ENCODE measurements at places on chromosomes 7 and 10.

DNA sequence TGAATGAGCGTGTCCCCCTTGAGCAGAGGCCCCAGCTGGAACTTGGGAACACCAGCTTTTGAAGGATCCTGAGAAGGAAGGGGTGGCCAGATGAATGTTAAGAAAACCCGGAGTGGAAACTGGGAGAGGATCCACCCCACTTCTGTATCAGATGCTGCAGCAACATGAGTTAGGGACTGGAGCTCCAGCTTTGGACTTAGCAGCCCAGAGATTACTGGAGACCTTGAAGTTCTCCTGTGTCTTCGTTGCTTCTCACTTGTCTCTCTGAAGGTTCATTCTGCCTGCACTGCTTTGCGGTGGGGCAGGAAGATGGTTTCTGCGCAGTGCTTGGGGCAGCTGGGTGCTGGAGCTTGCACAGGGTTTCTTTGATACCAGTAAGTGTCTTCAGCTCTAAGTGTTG is 9.3 kb downstream of the TMEM248 start:
- DNase-seq, result no peak

- no peak for DNase-seq
Measured at GRCh38 chr7:135160858-135161653, 9.5 kb downstream of the CYREN start.

- DNase-seq, result no peak
Measured at GRCh38 chr10:13776861-13777311, 190.1 kb downstream of the PRPF18 start.

DNA sequence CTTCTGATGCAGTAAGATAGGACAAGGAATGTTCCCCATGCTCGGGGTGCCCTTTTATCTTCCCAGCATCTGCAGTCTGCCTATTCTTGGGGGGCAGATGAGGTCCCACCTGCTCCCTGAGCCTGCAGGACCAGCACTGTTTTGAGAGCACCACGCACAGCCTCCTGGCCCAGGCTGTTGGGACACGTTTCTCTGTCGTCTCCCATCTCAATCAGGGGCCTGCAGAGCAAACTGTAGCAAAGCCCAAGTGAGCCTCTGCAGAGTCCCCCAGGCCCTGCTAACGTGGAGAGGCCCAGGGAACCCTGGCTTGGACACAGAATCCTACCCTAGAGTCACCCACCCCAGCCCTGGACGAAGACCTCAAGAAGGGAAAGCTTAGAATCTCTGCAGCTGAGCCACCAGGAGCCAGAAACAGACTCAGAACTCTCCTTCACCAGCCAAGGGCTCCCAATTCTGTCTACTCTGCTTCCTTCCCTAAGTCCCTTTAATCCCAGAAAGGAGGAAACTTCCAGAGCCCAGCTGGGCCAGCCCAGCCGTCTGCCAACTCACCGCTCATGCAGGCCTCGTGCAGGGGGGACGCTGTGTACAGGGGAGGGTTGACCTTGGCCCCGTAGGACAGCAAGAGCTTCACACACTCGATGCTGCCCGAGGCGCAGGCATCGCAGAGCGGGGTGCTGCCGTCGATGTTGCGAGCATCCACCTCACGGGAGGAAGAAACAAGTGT is 15.6 kb downstream of the ASB13 start:
- no peak for DNase-seq

GRCh38 chr10:47020471-47020870 is 109.2 kb downstream of the PTPN20 start:
- DNase-seq, result no peak

DNA sequence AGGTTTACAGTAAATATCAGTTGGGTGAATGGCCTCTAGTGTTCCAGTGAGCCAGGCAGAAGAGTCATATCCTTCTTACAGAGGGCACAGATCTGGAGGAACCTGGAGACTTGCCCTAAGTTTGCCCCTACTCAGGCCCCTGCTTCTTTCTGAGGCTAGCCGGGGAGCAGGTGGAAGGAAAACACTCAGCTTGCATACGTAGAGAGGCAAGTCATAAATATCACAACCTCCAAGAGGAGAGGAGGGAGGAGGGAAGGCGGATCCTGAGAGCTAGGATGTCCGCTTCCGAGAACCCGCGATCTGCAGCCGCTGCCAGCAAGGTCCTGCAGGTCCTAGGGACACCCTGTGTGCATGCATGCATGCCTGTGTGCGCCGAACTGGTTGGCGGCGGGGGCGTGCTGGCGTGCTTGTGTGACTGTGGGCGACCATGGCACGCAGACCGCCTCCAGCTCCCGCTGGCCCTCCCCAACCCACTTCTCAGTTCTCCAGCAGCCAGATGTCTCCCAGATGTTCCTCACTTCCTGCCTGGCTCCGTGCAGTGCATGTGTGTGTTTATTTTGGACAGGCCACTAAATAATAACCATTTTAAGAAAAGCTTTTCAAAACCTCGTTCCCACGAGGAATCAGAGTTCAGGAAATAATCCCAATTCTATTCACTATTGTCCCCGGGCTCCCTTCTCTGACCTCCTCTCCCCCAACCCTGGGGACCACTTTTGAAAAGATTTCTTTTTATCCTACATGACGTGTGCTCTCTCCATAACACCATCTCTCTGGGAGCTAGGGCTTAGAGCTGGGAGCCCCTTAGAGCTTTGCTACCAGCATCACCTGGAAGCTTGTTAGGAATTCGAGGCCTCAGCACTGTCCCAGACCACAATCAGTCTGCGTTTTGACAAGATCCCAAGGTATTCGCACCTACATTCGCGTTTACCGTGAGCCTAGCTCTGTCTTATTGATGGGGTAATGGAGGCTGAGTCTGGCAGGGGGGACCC is 32.4 kb downstream of the UNC5B start:
- DNase-seq, result peak; percentile 95

DNA sequence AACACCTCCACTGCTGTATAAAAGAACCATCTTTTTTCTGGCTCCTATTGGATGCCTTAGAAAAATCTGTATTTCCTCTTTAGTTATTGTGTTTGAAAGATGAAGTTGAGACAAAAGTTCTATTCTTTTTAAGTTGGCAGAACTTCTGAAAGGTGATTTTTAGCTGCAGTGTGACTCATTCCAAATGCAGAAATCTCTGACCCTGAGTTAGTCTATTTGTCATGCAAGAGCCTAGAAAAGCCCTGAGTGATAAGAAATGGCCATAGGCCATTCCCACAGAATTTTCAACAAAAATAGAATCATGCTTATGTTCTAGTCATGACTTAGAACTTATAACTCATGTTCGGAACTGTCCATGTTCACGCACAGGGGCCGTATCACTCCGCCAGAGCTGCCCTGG is 89.1 kb downstream of the EGFR start:
- no peak for DNase-seq
